Left ventricle myocardium inferior (tissue), 1 donor: ENCODE measurements at places on chromosomes 5 and 9. TPM values are rescaled to one million over a fixed set of nuclear protein-coding genes. Genes with fewer than 3 reads are reported as not detected.
A peak's percentile ranks its signal among the peaks of the same experiment; 100 is the strongest.

- peak; percentile 40 for DNase-seq
These were observed 118.3 kb downstream of the SLC1A3 start for GRCh38 chr5:36724467-36725332.

OSMR gene
- total RNA-seq = 11.7 TPM

- DNase-seq = no peak
These were observed 10.6 kb upstream of the PARP8 start for GRCh38 chr5:50655810-50656205.

DNA sequence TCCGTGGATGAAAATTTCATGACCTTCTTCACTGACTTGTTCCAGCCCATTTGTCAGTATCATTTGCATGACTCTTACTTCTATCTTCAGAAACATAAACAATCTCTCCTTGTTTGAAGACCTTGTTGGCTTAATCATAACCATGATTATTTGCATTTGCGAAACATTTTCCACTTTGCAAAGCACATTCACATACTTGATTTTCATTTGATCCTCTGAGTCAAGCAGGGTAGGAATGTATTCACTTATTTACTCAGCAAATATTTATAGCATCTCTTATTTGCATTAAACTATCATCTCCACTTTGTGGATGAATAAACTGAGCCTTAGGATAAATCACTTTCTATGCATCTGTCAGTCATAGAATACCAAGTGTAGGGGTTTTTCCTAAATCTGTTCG lies 343.0 kb upstream of the SGCD start:
- no peak for DNase-seq

DNA sequence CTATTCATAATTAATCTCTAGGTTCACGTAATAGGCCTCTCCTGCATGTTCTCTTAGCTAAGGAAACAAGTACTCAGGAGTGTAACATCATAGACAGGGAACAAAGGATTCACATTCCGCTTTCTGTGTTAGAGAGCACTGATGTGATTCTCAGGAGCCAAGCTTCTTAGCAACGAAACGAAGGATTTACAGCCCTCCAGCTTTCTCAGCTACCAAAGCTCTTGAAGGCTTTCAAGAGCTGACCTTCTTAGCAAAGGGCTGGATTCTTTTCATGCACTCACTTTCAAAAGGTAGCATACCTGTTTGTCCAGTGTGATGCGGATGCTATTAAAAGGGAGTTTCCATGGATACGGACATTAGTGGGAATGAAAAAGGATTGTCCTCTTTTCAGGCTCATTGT lies 107.4 kb downstream of the TUSC1 start:
- DNase-seq = no peak

- no peak for DNase-seq
These were observed 14.6 kb downstream of the ANKS6 start for GRCh38 chr9:98781588-98782383.

FOXE1 gene
- not detected for total RNA-seq

GRCh38 chr5:64784451-64785025 lies 15.8 kb downstream of the CWC27 start:
- DNase-seq = peak; percentile 31

DNA sequence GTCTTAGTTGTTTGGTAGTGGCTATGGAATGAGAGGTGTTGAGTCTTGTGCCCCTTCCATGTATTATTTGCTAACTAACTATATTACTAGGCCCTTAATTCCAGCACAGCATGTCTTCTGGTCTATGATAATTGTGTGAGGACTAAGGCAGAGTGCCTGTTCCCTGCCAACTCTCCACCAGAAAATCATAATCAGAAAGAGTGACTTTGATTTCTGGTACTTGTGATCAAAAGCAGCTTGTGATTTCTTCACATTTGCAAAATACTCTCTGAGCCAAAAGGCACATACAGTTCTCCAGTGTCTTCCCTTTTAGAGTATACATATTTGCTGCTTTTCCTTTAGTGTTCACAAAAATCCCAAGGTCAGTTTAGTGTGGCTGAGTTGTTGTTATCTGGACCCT lies 229.9 kb downstream of the GNA14 start:
- no peak for DNase-seq

TRIM23 gene
- 19.1 TPM for total RNA-seq

DNA sequence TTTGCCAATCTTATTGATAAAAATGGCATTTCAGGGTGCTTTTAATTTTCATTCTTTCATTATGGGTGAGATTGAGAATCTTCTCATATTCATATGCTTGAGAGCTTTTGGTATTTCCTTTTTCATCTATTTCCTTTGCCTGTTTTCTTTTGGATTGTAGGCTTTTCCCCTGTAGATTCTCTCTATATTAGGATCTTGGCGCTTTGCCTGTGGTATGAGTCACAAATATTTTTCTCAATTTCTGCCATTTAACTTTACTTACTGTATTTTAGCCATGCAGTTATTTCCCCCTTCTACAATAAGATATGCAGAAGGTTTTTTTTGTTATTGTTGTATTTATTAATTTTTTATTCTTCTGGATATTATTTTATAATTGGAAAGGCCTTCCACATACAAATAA lies 21.5 kb upstream of the KLF9 start:
- no peak for DNase-seq

LCN9 gene
- total RNA-seq = not detected

ALDH1A1 gene
- 20.7 TPM for total RNA-seq

GRCh38 chr5:108769352-108769751 lies 21.7 kb downstream of the FER start:
- DNase-seq = no peak

DNA sequence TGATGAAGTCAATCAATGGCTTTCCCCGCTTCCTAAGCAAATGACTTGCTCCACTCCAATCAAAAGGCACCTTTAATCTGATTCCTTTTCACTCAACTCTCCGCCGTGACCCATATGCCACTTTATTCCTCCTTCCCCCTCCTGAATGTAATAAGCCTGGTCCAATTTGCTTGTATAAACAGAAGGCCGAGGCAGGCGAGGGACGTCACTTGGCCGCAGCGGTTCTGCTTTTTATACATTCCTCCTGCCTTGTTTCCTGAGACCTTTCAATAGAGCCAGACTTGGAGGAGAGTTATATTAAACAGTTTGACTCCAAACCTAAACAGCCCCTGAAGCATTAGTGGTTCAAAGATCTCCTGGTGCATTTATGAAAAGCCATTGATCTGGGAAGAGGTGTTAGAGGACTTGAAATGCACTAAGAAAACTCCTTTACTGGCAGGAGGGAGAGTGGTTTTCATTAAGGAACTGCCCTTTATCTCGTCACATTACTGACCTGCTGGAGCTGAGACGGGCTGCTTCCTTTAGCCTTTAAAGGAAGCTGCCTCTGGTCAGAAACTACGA lies 273.4 kb downstream of the SLIT3 start:
- no peak for DNase-seq

DNA sequence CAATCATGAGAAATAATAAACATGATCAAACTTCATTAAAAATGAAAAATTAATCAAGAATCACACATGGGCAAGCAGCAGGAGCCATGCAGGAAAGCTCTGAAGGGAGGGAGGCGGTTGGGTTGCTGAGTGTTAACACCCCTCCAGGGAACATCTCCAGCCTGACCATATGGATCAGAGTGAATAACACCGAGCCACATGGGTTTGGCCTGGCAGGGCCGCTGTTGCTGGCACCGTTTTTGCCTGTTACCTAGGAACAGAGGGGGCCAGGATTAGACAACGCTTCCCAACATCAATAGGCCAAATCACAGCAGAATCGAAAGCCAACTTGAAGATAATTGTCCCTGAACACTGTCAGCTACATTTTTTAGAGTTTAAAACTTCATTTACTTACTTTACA lies 160.2 kb downstream of the DENND1A start:
- DNase-seq = no peak

GRCh38 chr5:74188351-74189105 lies 452.0 kb downstream of the ENC1 start:
- DNase-seq = no peak

DNA sequence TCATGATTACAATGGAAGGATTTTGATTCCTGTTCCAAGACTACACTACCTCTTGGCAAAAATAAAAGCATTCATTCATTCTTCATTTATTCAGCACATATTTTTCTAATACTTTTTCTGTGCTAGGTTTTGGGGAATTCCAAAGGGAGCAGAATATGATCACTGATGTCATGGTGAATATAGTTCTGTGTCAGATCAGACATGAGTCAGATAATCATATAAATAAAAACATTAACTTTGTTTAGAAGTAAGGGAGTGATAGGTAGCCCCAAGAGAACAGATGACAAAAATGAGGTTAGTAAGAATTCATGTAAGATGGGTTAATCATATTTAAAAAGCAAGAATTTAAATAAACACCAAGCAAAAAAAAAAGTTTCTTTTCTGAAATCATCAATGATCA lies 94.1 kb upstream of the RANBP6 start:
- DNase-seq = no peak

DNA sequence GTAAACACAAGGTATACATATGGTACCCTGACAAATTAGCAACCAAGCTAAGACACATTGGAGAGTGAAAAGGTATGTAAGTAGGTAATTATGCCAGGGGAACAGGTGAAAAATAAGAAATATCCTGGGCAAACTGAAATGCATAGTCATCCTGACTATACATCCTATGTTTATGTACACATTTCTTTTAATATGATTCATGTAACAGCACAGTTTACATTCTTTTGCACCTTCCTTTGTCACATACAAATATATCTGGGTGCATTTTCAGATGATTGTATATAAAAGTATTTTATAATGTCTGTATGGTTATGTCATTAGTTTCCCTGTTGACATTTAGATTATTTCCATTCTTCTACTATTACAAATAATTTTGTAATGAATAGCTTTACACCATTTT lies 1146.9 kb downstream of the EFNA5 start:
- DNase-seq = no peak

- DNase-seq = no peak
These were observed 157.7 kb upstream of the SLC24A2 start for GRCh38 chr9:19946441-19947109.

MCIDAS gene
- total RNA-seq = not detected

DNA sequence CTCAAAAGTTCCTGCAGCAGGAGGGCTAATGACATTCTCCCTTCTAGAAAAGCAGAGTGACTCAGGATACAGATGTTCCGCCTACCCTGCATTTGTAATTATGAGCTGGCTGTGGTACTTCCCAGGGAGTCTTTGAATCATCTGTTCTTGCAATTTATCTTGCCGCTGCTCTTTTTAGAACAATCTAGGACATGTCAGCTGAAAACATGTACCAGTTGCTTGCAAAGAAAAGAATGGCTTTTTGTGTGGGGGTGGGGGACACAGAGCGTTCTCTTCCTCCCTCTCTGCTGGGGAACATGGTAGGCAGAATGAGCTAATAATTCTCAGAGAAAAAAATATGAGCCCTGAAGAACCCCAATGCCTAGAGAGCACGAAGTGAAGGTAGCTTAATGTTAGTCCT lies 51.7 kb upstream of the TUT7 start:
- DNase-seq = no peak

NEUROG1 gene
- not detected for total RNA-seq

CDH9 gene
- not detected for total RNA-seq

DNA sequence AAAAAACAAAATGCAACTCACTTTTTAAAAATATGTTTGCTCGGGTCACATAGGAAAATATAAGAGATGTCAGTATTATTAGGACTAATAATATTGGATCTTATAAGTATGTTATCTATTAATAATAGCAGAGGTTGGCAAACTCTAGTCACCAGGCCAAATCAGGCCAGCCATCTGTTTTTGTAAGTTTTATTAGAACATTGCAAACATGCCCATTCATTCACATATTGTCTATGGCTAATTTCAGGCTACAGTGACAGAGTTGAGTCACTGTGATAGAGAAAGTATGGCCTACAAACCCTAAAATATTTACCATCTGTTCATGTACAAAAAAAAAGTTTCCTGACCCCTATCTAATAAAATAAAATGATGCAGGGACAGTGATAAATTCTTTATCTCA lies 97.7 kb upstream of the CDH6 start:
- DNase-seq = no peak

GRCh38 chr5:133370904-133371303 lies 241.4 kb downstream of the FSTL4 start:
- DNase-seq = no peak

DNA sequence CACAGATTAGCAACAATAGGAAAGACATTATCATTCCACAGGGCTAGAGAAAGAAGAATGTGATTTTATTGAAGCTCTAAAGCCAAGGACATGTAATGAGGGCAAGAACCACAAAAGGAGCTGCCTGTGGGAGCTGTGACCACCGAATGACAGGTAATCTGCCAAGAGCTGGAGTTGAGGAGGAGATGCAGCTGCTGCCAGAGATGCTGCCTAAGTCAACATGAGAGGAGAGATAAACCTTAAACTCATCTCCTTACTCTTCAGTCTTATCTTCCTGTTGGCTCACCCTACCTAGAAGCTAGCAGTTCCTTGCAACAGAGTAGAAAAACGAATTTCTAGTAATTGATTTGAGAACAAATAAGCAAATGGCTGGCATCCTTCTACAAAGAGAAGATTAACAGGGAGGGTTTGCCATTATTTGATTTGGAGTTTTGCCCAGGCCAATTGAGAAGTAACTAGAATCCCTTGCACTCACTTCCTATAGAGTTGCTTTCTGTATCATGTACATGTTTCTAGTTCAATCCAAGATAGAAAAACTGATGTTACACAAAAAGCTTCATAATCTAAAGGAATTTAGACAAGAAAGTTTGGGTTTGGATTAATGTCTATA lies 539.2 kb downstream of the TLE1 start:
- no peak for DNase-seq

MARCHF11 gene
- 6.7 TPM for total RNA-seq

- no peak for DNase-seq
These were observed 10.4 kb upstream of the PCDHGC3 start for GRCh38 chr5:141465351-141465750.

DNA sequence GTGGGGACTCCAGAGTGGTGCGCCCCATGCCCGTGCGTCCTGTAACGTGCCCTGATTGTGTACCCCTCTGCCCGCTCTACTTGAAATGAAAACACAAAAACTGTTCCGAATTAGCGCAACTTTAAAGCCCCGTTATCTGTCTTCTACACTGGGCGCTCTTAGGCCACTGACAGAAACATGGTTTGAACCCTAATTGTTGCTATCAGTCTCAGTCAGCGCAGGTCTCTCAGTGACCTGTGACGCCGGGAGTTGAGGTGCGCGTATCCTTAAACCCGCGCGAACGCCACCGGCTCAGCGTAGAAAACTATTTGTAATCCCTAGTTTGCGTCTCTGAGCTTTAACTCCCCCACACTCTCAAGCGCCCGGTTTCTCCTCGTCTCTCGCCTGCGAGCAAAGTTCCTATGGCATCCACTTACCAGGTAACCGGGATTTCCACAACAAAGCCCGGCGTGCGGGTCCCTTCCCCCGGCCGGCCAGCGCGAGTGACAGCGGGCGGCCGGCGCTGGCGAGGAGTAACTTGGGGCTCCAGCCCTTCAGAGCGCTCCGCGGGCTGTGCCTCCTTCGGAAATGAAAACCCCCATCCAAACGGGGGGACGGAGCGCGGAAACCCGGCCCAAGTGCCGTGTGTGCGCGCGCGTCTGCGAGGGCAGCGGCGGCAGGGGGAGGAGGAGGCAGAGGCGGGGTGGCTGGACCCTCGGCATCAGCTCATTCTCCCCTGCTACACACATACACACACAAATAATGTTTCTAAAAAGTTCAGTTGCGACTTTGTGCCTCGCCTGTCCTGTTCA lies 668 bp downstream of the GLIS3 start:
- peak; percentile 24 for DNase-seq
